GM03348 (cell line): ENCODE measurements at places on chromosomes 2 and 18.

GRCh38 chr2:217404236-217404760 lies 544.4 kb upstream of the TNP1 start:
- DNase-seq = no peak

DNA sequence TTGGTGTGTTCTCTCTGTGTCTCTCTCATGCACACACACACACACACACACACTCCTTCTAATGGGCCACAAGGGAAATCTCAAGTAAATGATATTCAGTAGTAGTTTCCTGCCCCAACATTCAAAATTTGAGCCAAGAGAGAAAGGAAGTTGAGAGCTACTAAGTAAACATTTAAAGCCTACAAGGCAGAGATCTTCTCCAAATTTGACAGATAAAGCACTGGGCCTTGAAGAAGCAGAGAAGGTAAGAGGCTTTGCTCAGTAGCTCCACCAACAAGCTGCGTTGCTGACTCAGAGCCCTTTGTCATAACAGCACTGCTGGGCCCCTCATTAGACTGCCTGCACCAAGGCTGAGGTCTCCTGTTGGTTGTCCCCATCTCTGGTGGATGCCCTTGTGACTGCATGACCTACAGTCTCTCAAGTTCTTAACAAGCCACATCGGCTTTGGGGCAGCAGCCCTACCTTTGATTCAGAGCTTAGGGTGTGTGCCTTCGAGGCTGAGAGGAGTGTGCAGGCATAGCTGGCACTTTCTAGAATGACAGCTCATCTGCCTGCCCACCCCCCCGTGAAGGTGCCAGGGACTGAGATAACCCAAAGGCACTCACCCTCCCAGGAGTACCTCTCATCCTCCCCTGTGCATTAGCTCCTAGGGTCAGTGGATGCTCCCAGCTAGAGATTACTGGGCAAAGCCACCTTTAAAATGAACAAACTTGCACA lies 32.3 kb upstream of the NEB start:
- no peak for DNase-seq

GRCh38 chr2:12606472-12607000 lies 110.2 kb upstream of the TRIB2 start:
- peak; percentile 34 for DNase-seq

DNA sequence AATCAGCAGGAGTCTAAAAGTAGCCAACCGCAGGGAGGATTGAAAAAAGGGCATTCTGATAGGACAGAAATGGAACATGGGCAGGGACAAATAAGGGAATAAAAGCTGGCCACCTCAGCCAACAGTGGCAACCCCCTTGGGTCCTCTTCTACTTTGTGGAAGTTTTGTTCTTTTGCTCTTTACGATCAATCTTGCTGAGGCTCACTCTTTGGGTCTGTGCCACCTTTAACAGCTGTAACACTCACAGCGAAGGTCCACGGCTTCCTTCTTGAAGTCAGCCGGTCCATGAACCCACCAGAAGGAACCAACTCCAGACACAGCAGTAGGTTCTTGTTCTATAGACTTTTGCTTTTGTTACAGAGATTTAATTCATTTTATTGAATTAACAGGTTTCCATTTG lies 285.4 kb upstream of the CDH20 start:
- no peak for DNase-seq

DNA sequence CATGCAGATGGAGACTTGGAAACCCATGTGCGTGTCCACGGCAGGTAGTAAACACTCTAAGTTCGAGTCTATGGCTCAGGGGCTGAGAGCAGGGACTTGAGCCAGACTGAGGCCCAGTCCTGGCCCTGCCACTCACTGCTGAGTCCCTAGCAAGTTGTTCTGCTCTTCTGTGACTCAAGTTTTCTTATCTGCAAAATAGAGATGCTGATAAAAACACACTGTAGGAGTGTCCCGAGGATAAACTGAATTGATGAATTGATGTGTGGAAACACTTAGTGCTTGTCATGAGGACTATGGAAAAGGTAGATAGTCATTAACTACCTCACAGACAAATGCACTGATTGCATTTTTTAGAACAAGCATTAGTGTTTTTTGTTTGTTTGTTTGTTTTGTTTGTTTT lies 73.2 kb downstream of the BOLA3 start:
- no peak for DNase-seq

DNA sequence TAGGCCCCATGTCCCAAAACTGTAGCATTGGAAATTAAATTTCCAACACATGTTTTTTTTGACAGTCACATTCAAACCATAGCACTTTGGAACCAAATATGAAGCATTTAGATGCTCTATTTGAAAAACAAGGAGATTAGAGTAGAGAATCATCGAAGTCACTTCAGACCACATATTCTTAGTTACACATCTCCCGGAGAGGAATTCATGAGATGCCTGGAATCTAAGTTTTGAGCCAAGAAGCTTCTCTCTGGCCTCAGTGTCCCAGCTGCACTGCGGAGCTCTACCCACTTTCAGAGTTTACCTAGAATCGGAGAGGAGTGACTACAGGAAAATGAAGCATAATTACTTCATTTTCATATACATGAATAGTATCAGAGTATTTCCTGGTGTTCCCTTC lies 385.9 kb downstream of the TNS1 start:
- peak; percentile 40 for DNase-seq

- no peak for DNase-seq
Observed at GRCh38 chr18:45820106-45820745, 5.2 kb upstream of the SIGLEC15 start.

GRCh38 chr2:197378494-197379307 lies 56.1 kb downstream of the SF3B1 start:
- DNase-seq = peak; percentile 71

- no peak for DNase-seq
Observed at GRCh38 chr2:99865818-99866676, 276.3 kb downstream of the AFF3 start.

DNA sequence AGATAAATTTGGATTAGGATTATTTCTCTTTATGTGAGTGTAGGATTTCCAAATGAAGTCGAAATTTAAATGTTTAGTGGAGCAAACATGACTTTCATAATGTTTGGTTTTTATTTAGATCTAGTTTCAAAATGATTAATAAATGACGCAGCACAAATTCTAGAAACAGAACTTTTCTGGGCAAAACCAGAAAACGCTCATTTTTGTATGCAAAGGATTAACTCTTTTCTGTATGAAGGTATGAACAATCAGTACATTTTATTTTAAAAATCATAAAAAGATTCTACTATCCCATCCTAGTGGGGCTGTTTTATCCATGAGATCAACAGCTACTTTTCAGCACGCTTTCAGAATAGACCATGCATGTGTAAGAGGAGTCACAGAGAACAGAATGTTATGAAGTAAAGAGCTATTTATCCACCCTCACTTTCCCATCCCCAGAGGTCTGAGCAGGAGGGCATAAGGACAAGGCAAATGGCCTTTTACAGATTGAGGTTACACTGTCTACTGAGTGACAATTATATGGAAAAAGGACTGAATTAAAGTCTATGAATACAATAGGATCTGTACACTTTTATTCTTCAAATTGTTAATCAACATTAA lies 270.8 kb downstream of the ZEB2 start:
- DNase-seq = peak; percentile 27

- DNase-seq = peak; percentile 75
Observed at GRCh38 chr2:171523088-171524017, 1.1 kb downstream of the CYBRD1 start.

DNA sequence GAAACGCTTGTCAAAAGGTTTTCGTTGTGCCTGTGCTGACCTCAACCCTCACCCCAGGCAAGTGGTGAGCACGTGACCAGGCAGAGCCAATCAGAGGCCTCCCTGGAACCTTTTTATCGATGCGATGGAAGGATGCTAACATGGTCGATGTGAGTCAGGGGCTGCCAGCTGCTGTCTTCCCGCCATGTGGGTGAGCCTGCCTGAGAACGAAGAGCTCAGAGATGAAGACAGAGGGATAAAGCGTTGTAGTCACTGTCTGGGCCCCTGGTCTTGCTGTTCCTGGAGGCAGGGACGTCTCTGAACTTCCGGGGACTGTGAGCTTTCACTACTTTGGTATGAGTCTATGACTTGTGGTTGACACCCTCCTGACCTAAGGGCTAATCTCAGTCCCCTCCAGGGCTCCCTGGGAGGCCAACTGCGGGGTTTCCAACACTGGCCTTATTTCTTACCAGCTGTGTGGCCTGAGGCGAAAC lies 18.6 kb downstream of the DNMT3A start:
- no peak for DNase-seq

GRCh38 chr2:216657980-216658379 lies 24.8 kb downstream of the IGFBP2 start:
- DNase-seq = no peak

- DNase-seq = no peak
Observed at GRCh38 chr2:187365315-187365714, 82.7 kb downstream of the CALCRL start.

GRCh38 chr18:6401687-6402086 lies 13.0 kb downstream of the L3MBTL4 start:
- DNase-seq = no peak

DNA sequence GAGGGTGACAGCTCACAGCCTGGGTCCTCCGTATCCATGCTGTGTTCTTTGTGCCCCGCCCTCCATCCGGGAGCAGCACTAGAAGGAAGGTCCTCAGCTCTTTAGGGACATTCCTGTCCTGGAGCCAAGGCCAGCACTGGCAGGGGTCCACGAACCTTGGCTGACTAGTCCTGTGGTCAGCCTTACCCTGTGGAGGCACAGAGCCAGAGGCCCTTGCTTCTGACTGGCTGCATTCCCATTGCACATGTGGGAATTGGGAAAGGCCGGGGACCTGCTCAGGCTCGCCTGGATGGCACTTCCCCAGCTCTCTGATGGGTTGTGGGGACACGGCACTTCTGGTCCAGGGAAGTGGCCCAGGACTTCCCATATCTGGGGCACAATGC lies 24.9 kb upstream of the RHOB start:
- peak; percentile 91 for DNase-seq

GRCh38 chr2:128695646-128696220 lies 377.1 kb upstream of the HS6ST1 start:
- no peak for DNase-seq

- DNase-seq = peak; percentile 17
Observed at GRCh38 chr2:102618452-102619413, 620 bp upstream of the SLC9A2 start.

DNA sequence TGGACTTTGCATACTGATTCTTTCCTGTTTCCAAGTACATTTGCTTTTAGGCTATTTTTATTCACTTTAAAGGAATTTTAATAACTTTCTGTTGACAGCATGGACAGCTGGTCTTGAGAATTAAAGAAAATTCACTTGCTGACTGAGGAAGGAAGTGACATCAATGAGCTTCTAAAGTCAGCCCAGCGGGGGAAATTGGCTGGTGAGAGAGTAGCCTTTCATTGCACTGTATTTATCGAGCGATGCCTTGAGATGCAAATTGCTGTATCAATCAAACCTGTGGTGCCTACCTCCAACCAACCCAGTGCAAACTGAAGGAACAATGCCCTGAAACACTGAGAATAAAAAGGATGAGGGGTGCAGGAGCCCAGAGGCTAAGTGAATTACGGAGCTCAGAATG lies 91.4 kb upstream of the AQP4 start:
- no peak for DNase-seq

GRCh38 chr18:8701546-8702118 lies 3.7 kb upstream of the MTCL1 start:
- peak; percentile 86 for DNase-seq

DNA sequence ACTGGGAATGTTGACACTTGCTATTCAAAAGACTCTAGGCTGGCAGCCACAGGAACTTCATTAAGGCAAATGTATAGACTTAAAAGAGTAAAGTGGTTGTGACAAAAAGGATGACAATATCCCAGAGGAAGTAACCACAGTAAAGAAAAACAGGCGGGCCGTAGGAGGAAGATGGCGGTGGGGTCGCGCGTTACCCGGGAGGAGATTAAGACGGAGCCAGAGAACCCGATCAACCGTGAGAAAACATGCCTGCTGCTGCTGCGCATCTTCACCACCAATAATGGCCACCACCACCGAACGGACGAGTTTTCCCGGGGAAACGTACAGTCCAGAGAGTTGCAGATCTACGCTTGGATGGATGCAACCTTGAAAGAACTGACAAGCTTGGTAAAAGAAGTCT lies 14.0 kb upstream of the NEUROD1 start:
- DNase-seq = no peak

DNA sequence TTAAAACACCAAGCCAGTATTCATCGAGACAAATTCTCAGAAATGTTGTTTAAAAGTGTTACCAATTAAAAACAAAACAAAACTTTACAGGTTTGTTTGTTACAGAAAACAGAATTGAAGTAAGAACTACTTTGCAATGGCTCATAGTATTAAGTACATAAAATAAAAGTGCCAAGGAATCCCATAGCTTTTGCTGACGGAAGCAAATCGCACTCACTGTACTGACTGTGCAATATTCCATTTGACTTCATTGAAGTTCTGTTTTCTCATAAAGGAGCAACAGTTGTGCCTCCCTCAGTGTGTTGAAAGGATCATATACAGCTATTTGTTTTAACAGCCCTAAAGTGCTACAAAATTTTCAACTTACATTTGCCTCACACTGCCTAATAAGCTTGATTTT lies 507.8 kb downstream of the SPAG16 start:
- DNase-seq = no peak

DNA sequence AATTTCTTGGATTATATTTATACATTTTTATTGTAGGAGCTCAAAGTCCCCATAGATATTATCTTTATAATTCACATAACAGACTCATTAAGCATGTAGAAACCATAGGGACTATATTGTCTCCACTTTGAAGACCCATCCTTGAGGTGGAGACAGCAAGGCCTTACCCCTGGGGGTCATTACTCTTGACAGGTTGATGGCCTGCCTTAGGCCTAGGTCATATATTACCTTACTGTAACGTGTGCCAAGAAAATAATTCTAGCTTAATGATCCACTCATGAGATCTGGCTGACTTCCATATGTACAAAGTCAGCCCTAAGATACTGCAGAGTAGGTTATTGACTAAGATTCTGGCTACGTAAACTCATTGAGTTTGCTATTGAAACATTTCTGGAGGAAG lies 65.4 kb upstream of the GLS start:
- DNase-seq = no peak
